HFF-Myc (cell line): ENCODE measurements at places on chromosomes 7 and 10.

DNA sequence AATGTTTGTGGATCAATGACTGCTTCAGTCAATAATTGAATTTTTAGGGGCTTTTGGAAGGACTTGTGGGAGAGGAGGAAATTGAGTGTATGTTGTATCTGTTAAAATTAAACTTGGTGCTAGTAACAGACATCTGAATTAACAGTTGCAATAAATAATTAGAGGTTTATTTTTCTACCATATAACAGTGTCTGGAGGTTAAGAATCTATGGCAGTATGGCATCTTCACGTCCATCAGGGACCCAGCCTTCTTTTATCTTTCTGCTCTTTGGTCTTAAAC is 72.8 kb upstream of the HABP2 start:
- DNase-seq, result no peak

DNA sequence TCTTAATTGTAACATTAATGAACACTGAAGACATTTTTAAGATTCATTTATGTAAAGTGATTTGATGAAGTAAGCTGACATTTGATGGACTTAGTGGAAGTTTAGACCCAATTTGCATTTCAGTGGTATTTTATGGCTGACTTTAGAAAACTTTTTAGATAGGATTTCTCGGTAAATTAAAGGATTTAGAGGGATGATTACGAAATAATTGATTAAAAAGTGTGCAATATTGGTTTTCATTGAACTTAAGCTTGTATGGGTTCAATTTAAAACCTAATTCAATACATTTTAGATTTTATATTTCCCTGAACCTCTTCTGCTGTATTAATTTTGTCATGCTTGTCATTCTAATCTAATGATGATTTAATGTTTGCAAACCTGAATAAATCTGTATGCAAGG is 135.1 kb downstream of the SDK1 start:
- no peak for DNase-seq

DNA sequence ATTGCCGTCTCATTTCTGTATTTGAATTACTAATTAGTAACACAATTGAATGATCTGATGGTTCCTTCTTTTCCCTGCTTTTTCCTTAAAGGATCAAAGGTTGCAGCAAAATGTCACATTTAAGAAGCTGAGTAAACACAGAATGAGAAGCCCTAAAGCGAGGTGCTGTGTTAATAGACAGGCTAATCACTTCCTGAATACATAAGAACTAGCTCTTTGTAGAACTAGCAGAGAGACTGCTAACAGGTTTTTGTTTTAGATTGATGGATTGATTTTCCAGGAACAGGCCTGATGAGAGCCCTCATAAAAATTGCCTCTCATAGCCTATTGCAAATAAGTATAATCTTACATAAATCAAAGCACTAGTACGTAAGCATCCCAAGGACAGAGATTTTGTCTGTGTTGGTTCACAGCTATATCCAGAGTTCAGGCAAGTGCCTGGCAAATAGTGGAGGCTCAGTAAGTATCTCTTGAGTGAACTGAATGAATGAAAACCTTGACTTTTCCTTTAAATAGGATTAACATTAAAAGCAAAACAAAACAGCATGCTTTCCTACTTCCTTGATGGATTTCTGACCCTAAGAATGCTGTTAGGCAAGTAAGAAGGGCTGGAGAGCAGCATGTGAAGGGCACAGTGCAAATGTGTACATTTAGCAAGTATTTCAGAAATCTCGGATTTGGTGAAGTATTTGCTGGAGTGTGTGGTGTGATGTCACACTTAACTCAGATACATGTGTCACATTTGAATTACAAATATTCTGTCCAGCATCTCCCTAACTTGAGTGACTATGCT is 3.3 kb downstream of the TMEM229A start:
- no peak for DNase-seq

GRCh38 chr10:3382092-3382491 is 209.5 kb upstream of the PITRM1 start:
- no peak for DNase-seq

DNA sequence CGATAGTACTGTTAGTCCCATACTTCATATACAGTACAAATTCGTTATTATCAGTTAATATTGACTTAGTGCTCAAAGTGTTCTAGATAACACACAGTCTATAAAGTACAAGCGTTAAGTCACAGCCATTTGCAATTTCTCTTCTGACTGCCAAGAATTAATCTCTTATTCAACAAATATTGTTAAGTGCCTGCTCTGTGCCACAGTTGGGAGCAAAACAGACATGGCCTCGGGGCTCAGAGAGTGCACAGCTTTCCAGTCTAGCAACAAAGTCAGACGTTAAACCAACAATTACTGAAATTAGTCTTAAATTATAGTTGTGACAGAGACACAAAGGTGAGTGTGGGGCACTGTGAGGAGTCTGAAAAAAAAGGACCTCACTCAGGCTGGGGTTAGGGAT is 113.0 kb upstream of the DPP6 start:
- DNase-seq, result no peak

- no peak for DNase-seq
These were observed 381.2 kb upstream of the SORCS1 start for GRCh38 chr10:107545717-107546116.
